CD8-positive, alpha-beta T cell (primary cell): ENCODE measurements at places on chromosomes 3 and 15.

GRCh38 chr3:139118835-139119234 is 74.1 kb upstream of the PRR23C start:
- DNase-seq, result no peak

DNA sequence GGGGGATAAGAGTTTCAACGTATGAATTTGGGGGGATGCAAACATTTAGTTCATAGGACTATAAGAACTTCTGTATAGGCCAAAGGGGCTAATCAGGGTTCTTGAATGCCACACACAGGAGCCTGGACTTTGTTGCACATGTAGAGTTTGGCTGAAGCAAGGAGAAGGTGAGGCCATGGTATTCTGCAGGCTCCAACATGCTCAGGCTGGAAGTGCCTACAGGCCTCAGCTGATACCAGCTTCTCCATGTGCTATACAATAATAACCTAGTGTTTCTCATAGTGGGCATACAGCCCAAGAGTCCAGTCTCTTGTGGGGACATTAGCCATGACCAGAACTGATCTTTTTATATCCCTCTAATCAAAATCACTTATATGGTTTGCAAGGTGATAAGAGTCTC is 399.7 kb upstream of the MCTP2 start:
- DNase-seq, result no peak

DNA sequence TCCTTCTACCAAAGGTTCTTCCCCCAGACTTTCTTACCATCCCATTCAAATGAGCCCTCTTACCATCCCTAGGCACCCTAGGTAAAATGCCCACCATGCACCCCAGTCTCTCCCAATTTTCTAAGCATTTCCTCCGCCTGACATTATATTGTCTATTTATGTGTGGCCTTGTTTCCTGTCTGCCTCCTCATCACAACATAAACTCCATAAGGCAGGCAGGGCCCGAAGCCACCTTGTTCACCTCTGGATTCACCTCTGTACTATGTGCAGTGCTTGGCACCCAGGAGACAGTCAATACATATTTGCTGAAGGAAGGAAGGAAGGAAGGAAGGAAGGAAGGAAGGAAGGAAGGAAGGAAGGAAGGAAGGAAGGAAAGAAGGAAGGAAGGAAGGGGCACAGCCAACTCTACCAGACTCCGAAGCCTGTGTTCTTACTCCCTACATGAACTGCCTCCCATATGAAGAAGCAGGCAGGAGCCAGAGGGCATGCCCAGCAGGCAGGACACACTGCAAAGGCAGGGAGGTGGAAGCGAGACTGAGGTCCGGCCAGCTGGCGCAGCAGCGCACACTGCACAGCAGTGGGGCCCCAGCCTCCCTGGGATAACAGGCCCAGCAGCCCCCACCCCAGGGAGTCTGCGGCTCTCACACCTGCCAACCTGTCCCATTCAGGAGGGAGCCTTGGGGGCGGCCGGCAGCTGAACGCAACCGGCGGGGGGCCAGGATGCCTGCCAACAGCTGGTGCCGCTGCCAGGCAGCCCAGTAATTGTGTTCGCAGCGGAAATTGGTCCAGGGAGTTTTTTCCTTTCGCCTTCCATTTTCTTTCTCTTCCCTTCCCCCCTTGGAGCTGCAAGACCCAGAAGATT is 106.0 kb upstream of the LINGO1 start:
- no peak for DNase-seq

- DNase-seq, result no peak
These were observed 67.4 kb downstream of the CSNK1G1 start for GRCh38 chr15:64288577-64288976.
